Activated CD4-positive, alpha-beta T cell treated with anti-CD3 and anti-CD28 coated beads for 24 hours (primary cell): ENCODE measurements at places on chromosomes 6 and 20.
A peak's percentile ranks its signal among the peaks of the same experiment; 100 is the strongest.

- no peak for DNase-seq
Measured at GRCh38 chr20:46709459-46710152, at the start of gene SLC2A10. TSS of gene SLC2A10 (plus strand) at chr20:46709649. CDS start at chr20:46709737, 88 bp downstream.

DNA sequence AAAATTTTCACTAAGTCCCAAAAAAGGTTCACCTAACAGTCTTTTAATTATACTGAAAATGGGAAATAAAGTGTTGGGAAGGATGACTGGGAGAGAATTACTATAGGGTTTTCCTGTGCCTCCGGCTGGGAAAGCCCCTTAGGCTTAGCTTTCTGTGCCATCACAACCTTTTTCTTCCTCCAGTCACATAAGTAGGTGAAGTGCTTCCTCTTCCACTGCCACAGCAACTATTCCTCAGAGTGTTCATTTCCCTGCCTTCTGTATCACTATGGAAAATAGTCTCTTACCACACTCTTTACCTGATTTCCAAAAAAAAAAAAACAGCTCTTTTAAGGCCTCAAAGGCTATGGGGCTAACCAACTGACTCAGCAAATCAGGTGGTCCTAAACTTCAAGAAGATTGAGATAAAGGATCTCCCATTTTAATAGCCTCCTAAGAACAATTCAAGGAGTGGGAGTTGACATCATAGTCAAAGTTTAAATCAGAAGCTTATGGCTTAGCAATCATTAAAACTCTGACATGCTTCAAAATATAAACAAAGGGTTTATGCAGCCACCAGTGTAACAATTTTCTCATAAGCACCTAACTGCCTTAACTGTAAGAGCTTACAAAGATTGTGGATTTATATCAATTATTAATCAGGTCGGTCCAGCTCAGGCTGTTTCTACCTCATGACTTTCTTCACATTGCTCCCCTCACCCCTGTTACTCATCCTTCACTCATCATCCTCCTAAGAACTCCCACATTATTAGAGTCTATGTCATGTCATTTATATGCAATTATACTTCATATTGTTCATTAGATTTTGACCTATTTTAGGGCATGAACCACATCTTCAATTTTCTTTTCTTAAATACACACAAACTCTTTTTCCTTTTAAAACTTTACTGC, 95.3 kb downstream of the RNGTT start:
- no peak for DNase-seq

DNA sequence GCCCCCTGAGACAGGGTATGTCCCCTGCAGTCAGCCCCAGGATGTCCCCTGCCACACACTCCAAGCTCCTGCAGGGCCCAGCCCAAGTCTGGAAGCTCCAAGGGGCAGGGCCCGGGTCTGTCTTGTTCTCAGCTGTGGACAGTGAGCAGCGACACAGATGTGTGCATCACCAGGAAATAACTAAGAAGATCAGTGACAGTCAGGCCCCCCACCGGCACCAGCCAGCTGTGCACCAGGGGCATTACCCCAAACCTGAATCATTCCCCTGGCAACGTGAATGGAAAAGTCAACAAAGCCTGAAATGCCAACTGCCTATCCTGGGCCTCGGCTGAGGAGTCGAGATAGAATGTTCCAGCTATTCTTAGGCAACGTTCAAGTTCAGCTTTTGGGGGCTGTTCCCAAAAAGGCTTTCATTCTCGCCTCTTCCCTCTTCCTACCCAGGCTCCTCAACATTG, 105.0 kb downstream of the PREX1 start:
- no peak for DNase-seq

DNA sequence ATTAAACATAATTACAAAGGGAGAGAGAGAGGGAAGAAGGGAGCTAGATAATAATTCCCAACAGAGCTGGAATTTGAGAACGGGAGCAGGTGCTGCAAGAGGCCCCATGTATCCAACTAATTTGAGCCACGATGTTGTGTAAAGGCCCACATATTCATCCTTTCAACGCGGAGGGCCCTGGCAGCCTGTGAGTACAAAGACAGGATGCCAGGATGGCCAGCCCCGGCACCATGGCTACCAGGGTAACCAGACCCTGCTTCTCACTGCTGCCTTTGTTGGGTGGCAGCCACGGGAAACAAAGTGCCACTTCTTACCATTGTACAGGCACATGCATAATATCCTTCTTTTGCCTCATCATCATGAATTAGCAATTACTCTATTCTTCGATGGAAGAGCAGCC, 492.0 kb upstream of the NRSN1 start:
- no peak for DNase-seq

GRCh38 chr6:73898599-73898998, 202.6 kb downstream of the CD109 start:
- DNase-seq, result no peak

- no peak for DNase-seq
Measured at GRCh38 chr20:13403453-13403852, 182.4 kb downstream of the ISM1 start.

GRCh38 chr6:121896363-121896762, 460.9 kb downstream of the GJA1 start:
- DNase-seq, result no peak

GRCh38 chr20:57071283-57071731, 195.1 kb downstream of the BMP7 start:
- DNase-seq, result no peak

GRCh38 chr20:18831830-18832499, 18.4 kb downstream of the SCP2D1 start:
- no peak for DNase-seq

DNA sequence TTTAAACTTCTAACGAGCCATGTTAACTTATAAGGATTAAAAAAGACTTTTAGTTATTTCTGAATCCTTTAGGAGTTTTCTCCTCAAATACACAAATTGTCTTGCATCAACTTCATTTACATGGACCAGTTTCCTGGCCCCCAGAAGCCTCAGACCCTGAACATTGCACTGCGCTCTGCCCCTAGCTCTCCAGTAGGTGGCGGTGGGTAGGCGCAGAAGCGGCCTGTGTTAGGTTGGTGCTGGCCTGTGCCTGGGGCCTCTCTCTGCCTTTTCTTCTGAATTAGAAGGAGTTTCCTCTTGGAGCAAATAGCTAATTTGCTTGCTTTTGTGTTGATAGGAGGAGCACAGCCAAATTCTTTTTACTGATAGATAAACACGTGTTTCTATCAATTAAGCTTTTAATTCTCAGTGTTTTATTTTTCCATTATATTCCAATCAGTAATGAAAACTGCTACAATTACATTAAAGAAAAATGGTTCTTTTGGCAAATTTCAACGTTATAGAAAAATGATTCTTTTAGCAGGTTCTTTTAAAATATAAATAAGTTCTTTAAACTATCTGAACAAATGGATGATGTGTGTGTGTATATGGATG, 44.4 kb downstream of the DTD1 start:
- DNase-seq, result peak; percentile 33

- DNase-seq, result no peak
Measured at GRCh38 chr20:62660768-62661167, 18.5 kb downstream of the SLCO4A1 start.

GRCh38 chr20:17611540-17612286, 41.8 kb downstream of the DSTN start:
- no peak for DNase-seq

DNA sequence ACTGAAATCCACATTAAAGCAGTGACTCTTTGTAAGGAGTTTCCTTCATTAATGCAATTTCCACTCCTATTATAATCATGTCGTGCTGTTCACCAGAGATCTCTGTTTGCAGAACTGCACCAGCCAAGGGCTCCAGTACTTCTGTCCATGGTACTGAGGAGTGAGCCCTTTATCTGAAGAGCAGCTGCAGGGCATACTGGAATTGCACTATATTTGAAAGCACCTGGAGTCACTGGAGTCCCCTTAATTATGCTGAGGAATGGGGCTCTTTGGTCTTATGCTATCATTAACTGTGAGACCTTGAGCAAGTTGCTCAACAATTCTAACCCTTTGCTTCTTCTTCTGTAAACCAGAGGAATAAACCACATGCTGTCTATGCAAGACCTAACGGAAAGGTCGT, 61.7 kb upstream of the NUP153 start:
- DNase-seq, result no peak

DNA sequence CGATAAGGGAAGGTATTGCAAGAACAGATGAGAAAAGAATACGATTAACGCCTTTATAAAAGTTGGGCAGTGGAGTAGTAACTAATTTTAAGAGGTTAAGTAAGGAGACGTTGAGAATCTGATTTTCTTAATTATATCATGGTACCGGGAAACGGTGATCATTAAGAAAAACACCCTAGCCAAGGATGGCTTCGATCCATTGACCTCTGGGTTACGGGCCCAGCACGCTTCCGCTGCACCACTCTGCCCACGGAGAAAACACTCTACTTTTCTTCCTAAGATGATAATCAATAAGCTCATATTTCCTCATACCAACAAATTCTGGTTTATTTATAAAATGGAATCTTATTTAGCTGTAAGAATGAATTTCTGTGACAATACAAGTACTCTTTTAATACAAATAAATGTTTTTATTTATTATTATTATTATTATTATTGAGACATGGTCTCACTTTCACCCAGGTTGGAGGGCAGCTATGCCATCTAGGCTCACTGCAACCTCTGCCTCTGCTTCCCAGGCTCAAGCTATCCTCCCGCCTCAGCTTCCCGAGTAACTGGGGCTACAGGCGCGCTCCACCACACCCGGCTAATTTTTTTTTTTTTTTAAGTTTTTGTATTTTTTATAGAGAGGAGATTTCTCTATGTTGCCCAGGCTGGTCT, 8.3 kb downstream of the POM121L2 start:
- DNase-seq, result no peak

DNA sequence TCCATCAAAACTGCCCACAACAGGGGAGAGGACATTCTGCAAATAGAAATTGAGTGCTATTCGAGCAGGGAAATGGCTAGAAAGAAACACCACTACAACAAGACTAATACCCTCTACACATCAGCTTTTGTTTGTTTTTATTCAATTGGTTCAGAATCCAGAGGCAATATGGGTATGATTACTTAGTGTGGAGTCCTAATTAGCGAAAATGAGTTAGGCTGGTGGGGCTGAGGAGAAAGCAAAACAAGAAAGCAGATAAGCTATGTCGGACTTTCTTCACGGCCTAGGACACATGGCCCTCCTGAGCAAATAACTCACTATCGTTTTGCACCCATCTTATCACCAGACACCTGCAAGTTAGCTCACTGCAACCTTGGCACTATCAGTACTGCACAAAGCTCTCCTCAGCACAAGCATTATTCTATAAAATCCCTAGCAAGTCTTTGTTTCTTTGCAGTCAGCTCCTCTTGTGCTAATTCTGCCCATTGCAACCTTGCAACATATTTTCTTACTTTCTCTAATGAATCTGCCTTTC, 31.3 kb upstream of the SH3BGRL2 start:
- no peak for DNase-seq
